ENCODE measurements at places on chromosomes 2 and 18.

DNA sequence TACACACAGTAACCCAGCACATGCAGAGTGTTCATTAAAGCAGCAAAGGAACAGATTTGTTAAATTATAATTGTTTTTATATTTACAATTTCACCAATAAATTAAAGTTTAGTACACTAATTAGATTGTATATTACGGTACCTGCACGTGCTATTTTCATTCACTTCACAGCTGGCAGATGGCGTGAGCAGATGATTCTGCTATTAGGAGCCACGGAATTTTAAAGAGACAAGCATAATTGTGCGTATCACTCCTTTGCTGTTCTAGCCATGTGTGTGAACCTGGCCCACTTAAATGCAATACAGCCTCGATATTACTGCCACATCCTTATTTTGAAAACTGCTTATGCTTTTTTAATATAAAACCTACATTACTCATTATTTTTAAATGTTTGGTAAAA is 332.8 kb upstream of the SOX11 start:
- DNase-seq, result no peak

- DNase-seq, result no peak
Observed at GRCh38 chr2:218887079-218887478, 6.4 kb downstream of the WNT10A start.

GRCh38 chr2:217599906-217600305 is 402.9 kb downstream of the TNS1 start:
- no peak for DNase-seq

- no peak for DNase-seq
Observed at GRCh38 chr2:123563515-123563914, 461.6 kb upstream of the CNTNAP5 start.

DNA sequence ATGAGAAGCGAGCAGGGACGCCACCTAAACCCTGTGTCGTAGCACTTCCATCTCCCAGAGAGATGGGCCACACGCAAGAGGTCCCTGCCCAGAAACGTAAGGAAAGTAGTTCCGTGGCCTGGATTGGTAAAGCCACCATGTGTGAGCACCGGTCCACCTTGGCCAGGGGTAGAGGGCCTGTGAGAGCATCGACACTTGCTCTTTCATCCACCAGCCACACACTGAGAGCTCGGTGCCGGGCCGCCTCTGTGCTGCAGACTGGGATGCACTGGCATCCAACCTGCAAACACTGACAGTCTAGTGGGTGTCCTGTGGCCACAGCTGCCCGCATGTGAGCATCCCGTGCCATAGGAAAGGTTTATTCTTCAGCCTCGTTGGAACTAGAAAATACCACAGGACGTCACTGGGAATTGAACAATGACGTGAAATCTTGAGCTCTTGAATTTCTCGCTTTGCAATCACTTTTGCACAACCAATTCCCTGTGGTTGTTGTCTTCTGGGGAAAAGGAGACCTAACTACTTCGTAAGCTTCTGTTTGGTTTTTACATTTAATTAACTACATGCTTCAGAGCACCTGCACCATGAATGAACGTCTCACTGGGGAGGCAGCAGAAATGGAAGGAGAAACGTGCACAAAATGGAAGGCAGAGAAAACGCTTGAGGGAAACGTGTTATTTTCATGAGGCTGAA is 212.0 kb upstream of the RAB6C start:
- DNase-seq, result no peak

- DNase-seq, result no peak
Observed at GRCh38 chr2:217279556-217279955, 419.7 kb upstream of the TNP1 start.

DNA sequence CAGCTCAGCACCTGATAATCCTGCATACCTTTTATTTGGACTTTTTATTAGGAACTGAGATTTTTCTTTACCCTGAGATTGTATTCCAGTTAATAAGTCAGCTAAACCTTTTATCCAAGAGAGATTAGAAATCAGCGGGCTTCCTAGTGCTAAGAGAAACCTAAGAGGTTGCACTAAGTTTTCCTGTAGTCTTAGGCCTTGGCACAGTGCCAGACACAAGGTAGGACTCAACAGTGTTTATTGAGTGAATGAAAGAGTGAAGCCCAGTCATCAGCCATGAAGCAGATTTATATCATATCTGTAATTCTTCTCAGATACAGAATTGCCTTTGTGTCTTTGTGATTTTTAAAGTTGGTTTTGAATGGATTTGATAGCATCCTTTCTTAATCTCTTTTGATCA is 13.6 kb downstream of the OTX1 start:
- no peak for DNase-seq

- DNase-seq, result no peak
Observed at GRCh38 chr2:106054880-106055655, 139.0 kb downstream of the UXS1 start.

DNA sequence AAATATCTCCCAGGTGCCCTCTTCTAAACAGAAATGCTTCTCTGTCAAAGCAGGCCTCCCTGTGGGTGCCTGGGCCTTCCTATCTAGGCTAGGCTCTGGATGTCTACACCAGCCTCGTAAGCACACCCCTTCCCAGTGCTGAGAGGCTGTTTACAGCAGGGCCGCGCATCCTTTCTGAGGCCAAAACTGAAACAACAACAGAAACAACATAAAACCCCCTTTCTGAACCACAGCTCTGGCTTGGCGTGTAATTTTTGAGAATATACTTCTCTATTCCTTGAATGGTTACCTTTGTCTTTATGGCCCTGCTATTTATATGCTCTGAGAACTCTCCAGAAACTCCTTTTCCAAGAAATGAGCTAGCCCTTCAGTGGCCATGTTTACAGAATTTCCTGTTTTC is 118.4 kb downstream of the BCL2L11 start:
- no peak for DNase-seq

DNA sequence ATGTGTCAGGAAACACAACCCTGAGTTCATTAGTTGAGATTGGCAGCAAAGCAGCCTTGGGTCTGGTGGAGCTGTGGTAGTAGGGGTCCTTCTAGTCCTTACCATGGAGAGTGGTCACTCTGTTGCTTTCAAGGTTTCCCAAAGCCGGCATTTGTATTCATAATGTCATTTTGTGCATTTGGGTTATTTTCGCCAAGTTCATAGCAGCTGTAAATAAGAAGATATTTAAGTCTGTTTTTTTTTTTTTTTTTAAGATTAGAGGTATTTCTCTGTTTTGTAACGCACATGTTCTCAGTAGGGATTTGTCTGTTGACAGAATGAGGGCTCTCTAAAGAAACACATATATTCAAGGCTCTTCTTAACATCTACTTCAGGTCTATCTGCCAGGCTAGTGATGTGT is 114.1 kb downstream of the PRPF40A start:
- no peak for DNase-seq

DNA sequence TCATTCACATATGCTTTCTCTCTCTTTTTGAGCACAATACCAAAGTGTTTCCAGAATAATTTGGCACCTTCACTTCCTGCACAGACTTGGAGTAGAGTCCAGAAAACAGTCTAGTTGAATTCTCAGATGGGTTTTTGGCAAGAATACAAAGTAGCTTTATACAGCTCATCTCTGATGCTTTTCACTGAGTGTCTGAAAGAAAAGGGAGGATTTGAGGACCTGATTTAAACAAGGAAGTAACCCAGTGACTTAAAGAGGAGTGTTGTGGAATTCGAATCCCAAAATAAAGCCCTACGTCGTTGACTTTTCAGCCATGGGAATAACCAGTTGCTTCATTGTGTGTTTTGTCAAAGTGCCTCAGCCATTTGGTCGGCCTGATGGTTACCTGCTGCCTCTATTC is 31.8 kb downstream of the METAP1D start:
- no peak for DNase-seq

GRCh38 chr2:235223011-235223410 is 270.8 kb upstream of the AGAP1 start:
- DNase-seq, result no peak

Measured in stimulated activated CD4-positive, alpha-beta T cell treated with anti-CD3 and anti-CD28 coated beads, Interleukin-2, amount 100 ng/mL, for 4 hours (primary cell).